Stimulated activated CD8-positive, alpha-beta memory T cell treated with anti-CD3 and anti-CD28 coated beads, Interleukin-2, amount 100 ng/mL, for 1 hour (primary cell): ENCODE measurements at places on chromosomes 3 and 15.

- no peak for DNase-seq
These were observed 361.4 kb upstream of the ICE2 start for GRCh38 chr15:60840306-60840702.

GRCh38 chr15:67838789-67839332 is 984 bp downstream of the RNU6-1 start:
- DNase-seq: no peak

- DNase-seq: no peak
These were observed 392.2 kb upstream of the ROBO1 start for GRCh38 chr3:80159990-80160506.

GRCh38 chr15:98690272-98690950 is 42.1 kb downstream of the IGF1R start:
- no peak for DNase-seq

GRCh38 chr15:66224946-66225345 is 28.6 kb downstream of the MEGF11 start:
- DNase-seq: no peak

DNA sequence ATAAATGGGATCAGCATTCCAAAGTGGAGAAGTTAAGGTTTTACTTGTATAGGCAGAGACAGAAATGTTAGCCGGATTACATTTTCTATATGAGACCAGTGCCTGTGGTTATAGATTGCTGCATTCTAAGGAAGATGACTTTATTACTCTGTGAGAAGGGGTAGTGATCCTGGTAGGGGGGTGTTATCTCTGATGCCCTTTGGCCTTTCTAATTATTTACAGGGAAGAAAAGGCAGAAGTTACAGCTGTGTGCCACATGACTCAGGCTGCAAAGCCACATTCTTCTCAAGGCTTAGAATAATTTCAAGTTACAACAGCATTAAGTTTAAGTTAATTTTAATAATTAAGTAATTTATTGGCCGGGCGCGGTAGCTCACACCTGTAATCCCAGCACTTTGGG is 2.2 kb upstream of the TMC3 start:
- no peak for DNase-seq

DNA sequence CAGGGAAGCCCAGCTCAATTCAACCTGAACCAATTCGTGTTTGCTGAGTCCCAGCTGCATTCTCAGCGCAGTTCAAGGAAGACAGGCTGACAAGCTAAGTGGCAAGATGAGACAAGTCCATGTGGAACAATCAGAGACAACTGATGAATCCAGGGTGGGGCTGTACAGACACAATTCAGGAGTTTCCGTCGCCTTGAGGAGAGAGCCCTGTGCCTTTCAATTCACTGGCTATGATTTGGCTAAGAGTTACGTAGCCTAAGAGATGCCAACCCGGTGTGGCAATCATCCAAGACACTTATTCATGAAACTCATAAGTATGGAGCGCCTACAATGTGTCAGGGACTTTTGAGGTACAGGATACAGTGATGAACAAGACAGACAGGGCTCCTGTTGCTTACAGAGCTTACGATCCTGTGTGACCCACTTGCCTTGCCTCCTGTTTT is 15.5 kb upstream of the ZBED2 start:
- no peak for DNase-seq

- no peak for DNase-seq
These were observed 152.8 kb downstream of the TIGIT start for GRCh38 chr3:114446600-114446999.

- no peak for DNase-seq
These were observed 467.2 kb upstream of the AGTR1 start for GRCh38 chr3:148230473-148230872.

GRCh38 chr3:25235466-25235865 is 192.6 kb upstream of the RARB start:
- DNase-seq: no peak

GRCh38 chr3:17733215-17733614 is 9.2 kb downstream of the TBC1D5 start:
- no peak for DNase-seq

DNA sequence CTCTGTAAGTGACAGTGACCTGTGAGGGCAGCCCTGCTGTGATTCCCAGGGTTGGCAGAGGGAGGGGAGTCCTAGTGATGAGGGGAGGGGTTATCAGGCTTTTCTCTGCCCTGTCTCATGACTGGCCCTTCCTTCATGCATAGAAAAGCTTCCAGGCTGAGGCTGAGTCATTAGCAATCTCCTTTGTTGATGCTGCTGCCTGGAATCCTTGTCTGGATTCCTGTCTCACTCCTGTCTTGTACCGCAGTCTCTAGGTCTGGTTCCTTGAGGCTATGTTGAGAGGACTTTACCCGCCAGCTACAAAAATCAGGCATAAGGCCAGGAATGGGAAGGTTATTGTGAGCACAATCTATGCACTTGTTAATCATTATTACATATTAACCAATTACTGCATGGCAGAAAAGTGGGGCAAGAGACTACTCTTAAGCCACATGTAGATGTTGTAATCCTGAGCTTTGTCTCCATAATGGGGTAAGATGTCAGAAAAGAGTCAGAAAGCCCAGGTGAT is 7.2 kb downstream of the KLHL6 start:
- no peak for DNase-seq

DNA sequence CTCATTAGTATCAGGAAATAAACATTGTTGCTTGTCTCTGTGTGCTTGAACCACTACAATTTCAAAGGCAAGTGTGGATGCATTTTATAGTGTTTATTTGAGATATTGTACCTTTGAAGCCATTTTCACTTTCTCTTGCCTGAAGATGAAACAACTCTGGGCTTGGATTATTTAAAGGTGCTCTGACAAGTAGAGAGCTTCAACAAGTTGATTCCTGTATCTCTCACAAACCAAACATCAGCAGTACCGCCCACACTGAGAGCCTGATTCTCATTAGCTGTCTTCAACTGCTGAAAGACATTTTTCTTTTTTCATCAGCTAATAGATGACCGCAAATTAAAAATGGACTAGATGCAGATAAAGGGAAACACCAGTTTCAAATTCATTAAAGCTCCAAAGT is 806 bp upstream of the CERS3 start:
- no peak for DNase-seq

GRCh38 chr3:138186221-138186620 is 880 bp upstream of the ARMC8 start:
- DNase-seq: no peak

DNA sequence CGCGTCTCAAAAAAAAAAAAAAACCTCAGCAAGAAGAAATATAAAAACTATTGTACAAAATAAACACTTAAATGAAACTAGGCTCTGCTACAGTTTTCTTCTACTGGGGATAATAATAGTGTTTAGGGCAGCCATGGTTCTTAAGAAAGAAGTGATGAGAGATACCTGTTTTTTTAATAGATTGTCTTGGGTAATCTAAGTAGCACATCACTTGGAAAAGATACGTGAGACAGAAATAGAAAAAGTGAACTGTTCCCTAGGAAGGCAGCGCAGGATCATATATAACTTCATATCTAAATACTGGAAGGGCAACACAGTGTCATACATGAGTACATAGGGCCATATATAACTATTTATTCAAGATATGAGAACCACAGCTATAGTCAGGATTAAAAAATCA is 11.9 kb downstream of the GOLGB1 start:
- no peak for DNase-seq

GRCh38 chr3:53137835-53138446 is 7.7 kb upstream of the RFT1 start:
- no peak for DNase-seq

DNA sequence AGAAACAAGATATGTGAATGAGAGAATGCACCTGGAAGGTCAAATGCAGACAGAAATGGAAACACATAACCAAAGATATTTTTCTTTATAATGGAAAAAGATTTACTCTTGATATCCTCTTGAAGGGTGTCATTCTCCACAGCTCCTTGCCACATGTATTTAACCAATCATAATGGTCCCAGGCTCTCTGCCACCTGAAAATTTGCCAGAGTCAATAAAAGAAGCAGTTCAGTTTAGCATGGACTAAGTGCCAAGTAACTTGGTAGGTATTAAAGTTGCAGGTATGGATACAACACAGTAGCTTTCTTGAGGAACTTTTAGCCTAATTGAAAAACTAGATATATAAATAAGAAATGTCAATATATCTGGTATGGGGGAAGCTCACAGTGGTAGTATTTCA is 33.5 kb downstream of the TUSC7 start:
- no peak for DNase-seq

GRCh38 chr3:114718898-114719210 is 425.0 kb downstream of the TIGIT start:
- no peak for DNase-seq

DNA sequence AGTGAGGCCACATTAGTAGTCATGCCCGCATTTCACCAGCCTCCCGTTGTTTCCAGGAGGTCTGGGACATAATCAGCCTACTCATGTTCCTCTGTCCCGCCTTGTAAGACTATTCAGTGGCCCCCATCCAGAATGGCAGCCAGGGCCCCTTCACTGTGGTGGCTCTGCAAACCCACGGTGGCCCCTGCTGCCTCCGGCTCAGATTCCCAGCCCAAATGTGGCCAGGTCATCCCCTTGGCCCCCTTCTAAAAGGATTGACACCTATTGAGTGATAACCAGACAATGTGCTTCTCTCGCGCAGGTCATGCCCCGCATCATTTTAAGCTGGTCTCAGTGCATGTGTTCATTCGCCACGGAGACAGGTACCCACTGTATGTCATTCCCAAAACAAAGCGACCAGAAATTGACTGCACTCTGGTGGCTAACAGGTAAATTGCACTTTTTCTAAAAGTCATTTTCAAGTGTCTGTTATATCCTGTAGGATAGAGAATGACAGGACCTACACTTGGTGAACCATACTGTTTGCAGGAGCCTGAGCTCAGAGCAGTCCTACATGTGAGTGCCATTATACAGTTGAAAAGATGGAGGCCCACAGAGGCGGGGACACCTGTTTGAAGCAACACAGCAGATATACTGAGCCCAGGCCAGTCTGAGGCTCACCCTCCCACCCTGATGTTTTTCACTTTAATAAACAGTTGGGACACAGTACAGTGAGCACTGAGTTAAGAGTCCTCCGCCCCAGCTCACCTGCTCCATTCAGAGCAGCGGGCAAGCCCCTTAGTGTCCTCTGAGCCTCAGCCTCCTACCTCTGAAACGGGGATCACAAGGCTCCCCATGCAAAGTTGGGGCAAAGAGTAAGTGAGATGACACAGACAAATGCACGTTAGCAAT is 47.7 kb downstream of the PXYLP1 start:
- no peak for DNase-seq

DNA sequence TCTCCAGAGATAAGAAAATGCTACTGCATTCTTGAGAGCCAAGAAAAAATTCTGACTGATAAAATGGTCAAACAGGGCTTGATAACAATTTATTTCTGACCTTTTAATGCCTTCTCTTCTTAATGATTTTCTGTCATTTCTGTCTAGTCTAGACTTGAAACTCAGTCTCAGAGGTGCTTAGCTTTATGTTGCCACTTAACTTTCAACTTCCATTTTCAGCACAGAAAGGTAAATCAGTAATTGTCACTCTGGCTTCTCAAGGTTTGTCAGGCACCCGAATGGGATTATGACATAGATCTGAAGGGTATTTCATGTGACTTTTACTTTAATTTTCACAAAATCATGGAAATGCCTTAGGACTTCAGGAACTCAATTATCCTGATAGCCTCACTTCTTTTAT is 155.4 kb upstream of the GBE1 start:
- no peak for DNase-seq

GRCh38 chr3:5977331-5977730 is 789.8 kb downstream of the EDEM1 start:
- DNase-seq: no peak

DNA sequence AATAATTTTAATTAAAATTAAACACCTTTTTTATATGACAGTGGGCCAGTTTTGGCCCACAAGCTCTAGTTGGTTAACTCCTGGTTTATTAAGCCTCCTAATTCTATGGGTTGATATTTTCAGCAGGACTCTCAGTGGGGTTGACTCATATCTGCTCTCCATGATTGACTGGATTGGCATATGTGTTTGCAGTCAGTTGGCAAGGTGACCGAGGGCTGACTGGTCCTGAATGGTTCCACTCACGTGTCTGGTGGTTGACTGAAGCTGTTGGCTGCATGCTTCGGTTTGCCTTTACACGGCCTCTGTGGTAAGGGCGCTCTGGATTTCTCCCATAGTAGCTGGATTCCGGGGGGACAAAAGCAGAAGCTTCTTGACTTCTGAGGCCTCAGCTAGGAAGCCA is 65.3 kb upstream of the ZNF280D start:
- DNase-seq: no peak
